Activated CD8-positive, alpha-beta T cell treated with anti-CD3 and anti-CD28 coated beads for 36 hours (primary cell): ENCODE measurements at places on chromosomes 11 and 22.

- no peak for DNase-seq
These were observed 103.1 kb downstream of the LDLRAD3 start for GRCh38 chr11:36046932-36047331.

DNA sequence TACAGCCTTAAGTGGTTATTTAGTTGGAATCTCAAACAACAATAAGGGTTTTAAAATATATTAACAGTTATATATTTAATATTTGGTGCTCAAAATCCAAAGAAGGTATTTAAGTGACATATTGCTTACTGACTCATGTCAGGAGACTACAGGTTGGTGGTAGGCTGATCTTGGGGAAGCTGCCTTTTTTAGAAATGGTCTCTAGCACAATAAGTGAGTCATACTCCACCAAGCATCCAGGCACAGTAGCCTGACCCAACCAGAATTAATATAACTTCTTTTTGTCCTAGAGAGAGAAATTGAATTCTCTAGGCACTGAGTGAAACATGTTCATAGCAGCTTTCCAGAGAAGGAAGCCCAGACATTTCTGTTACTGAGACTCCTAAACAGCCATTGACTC is 868.5 kb upstream of the TENM4 start:
- DNase-seq, result no peak

GRCh38 chr11:15625691-15626090 is 511.0 kb downstream of the INSC start:
- DNase-seq, result no peak

DNA sequence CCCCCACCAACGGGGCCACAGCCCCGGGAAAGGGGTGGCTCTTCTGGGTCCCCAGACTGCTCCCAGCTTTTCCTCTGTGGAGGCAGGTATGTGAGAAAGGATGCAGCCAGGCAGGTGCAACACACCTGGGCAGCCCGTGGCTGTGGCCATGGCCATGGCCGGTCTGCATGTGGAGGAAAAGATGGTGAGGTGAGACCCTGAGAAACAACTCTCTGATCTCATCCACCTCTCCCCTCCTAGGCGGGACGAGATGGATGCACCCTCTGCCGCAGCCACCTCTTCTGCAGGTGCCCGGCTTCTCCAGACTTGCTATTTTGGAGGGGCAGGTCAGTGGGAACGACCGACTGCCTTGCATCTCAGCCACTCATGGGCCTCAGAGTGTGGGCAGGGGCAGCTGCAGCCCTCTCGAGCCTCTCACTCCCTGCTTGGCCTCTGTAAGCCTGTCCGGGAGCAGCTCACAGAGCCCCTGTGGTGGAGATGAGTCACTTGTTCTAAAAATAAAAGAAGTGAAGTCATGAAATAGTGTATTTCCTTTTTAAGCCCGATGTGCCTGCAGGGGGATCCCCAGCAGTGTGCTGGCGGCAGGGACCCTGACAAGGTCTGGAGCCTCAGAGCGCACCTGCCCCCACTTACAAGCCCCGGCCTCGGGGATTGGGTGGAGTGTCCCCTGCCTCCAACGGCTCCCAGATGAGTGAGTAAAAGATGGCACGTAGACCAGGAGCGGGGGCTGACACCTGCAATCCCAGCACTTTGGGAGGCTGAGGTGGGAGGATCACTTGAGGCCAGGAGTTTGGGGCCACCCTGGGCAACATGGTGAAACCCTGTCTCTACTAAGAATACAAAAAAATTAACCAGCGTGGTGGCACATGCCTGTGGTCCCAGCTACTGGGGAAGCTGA is 10.7 kb downstream of the SMIM38 start:
- peak; percentile 87 for DNase-seq
